ENCODE measurements at places on chromosomes 1 and 21.

GRCh38 chr21:31364253-31364945 lies 20.3 kb upstream of the TIAM1 start:
- no peak for DNase-seq

DNA sequence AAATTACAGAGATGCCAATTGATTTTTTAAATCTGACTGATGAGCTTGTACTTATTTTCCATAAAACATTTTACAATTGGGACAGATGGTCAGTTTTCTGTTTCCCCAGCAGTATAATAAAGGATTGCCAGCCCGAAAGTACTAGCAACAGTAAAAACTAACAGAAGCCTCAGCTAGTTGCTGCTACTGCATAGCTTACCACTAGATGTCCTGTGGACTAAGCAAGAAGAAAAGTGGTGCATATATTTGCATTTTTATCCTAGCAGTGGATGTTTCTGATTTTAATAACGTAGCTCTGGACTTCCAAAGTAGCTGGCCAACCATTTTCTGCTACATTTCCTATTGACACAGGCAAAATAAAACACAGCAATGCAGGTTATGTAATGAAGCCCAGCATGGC lies 241.5 kb downstream of the BARHL2 start:
- no peak for DNase-seq

GRCh38 chr1:88528792-88529191 lies 155.3 kb upstream of the PKN2 start:
- no peak for DNase-seq

- DNase-seq: no peak
Measured at GRCh38 chr1:101262060-101262459, 25.2 kb downstream of the S1PR1 start.

DNA sequence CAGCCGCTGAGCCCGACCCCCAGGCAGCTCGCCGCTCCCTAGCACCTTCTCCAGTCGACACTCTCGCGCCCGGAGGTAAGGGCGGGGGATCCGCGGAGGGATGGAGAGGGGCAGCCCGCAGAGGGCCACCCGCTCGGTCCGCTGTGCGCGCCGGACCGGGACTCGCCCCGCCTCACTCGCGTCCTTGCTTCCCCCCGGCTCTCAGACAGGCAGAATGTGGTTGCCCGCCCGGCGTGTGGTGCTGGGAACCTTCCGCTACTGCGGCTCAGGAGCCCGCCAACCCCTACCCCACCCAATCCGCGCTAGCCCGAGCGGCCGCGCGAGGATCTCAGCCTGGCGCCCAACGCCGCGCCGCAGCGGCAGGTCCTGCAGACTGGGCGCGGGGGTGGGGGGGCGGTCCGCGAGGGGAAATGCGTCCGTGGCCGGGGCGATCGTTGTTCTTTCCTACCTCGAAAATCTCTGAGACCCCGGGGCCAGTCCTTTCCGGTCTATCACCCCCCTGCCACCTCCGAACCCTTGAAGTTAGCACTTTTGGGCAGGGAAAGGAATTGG lies 404 bp downstream of the LRRC8C start:
- peak; percentile 72 for DNase-seq

- no peak for DNase-seq
Measured at GRCh38 chr1:11531314-11531870, 52.4 kb downstream of the DISP3 start.

DNA sequence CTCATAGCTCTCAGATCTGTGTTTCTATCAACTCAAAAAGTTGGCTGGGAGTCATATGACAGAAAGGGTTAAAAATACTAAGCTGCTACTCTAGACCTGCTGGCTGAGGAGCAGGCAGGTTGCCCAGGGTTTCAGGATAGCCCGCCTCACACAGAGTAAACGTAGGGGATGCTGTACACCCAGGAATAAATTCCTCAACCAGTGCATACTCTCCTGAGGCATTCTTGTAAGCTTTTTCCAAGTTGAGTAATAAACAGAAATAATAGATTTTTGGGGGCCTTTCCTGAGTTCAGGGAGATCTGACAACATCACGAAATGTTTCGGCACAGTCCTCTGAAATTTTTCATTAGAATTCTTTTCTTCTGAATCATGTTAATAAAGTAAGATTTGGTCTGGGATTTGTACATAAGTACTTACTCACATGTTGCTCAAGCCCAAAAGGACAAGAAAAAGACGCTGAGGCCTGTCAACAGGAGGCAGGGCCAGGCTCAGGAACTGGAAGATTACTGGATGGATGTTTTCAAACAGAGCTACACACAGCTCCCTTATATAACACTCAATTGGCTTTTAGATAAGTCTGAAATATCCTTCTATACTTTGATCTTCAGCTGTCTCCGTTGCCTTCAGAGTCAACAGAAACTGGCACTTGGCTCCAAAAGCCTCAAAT lies 41.0 kb downstream of the TGFBR3 start:
- DNase-seq: no peak

- DNase-seq: no peak
Measured at GRCh38 chr1:111202707-111203623, 2.5 kb upstream of the DENND2D start.

GRCh38 chr1:72693376-72693775 lies 411.0 kb upstream of the NEGR1 start:
- no peak for DNase-seq

GRCh38 chr1:198199105-198199504 lies 42.3 kb downstream of the NEK7 start:
- DNase-seq: no peak
